ENCODE measurements at places on chromosomes 6 and 20. TPM values are rescaled to one million over a fixed set of nuclear protein-coding genes. Genes with fewer than 3 reads are reported as not detected.

Gene GATA5
- not detected for total RNA-seq

Gene ADA
- total RNA-seq = 21.1 TPM

DNA sequence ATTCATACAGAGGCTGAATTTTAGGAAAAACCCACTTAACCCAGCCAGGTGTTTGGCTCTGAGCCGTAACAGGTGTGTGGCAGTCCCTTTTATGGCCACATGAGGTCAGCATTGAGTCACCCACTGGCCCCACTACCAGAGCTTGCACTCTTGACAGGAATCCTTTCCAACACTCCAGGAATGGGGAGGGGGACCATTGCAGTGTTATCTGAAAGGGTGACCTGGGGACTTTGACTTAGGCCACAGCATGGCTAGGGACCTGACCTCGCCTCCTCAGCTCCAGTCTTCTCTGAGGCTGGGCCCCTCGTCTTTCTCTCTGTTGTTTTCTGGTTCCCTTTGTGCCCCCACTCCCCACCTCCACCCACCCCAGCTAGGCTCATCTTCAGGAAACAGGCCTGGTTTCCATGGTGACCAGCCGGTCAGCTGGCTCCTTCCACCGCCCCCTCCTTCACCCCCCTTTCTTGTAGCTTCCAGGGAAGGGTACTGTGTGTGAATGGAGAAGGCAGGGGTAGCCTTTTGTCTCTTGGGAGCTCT is 2.1 kb upstream of the TMEM151B start:
- peak; percentile 68 for DNase-seq

DNA sequence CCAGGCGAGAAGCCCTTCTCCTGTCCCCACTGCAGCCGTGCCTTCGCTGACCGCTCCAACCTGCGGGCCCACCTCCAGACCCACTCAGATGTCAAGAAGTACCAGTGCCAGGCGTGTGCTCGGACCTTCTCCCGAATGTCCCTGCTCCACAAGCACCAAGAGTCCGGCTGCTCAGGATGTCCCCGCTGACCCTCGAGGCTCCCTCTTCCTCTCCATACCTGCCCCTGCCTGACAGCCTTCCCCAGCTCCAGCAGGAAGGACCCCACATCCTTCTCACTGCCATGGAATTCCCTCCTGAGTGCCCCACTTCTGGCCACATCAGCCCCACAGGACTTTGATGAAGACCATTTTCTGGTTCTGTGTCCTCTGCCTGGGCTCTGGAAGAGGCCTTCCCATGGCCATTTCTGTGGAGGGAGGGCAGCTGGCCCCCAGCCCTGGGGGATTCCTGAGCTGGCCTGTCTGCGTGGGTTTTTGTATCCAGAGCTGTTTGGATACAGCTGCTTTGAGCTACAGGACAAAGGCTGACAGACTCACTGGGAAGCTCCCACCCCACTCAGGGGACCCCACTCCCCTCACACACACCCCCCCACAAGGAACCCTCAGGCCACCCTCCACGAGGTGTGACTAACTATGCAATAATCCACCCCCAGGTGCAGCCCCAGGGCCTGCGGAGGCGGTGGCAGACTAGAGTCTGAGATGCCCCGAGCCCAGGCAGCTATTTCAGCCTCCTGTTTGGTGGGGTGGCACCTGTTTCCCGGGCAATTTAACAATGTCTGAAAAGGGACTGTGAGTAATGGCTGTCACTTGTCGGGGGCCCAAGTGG is 5.3 kb downstream of the SNAI1 start:
- no peak for DNase-seq

DNA sequence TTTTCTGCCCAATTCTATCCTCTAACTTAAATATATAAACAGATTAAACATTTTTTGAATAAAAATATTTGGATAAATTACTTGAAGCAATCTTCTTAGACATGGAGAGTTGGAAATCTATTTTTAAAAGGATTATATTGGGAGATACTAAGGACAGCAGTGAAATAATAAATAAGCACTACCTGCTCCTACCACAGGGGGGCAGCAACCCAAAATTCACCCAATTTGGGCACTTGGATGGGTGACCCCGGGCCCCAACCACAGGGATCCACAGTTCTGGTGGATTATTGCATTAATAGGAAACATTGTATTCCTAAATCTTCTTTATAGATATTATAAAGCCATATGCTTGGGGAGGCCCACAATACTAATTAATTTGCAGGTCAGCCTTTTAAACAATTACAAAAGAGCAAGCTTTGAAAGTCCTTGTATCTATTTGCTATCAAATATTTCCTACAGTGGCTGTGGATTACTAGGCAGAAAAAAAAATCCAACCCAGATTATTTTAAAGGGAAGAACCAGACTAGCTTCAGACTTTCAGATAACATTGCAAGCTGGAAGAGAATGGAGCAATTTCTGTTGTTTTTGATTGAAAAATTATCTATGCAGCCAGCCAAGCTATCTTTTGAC is 66.4 kb upstream of the PDE10A start:
- DNase-seq = no peak

All from CD8-positive, alpha-beta memory T cell (primary cell).